Heart left ventricle (tissue), 16 donors: ENCODE measurements at places on chromosomes 12 and 14. TPM values are rescaled to one million over a fixed set of nuclear protein-coding genes. Genes with fewer than 3 reads are reported as not detected.
A peak's percentile ranks its signal among the peaks of the same experiment; 100 is the strongest.

DNA sequence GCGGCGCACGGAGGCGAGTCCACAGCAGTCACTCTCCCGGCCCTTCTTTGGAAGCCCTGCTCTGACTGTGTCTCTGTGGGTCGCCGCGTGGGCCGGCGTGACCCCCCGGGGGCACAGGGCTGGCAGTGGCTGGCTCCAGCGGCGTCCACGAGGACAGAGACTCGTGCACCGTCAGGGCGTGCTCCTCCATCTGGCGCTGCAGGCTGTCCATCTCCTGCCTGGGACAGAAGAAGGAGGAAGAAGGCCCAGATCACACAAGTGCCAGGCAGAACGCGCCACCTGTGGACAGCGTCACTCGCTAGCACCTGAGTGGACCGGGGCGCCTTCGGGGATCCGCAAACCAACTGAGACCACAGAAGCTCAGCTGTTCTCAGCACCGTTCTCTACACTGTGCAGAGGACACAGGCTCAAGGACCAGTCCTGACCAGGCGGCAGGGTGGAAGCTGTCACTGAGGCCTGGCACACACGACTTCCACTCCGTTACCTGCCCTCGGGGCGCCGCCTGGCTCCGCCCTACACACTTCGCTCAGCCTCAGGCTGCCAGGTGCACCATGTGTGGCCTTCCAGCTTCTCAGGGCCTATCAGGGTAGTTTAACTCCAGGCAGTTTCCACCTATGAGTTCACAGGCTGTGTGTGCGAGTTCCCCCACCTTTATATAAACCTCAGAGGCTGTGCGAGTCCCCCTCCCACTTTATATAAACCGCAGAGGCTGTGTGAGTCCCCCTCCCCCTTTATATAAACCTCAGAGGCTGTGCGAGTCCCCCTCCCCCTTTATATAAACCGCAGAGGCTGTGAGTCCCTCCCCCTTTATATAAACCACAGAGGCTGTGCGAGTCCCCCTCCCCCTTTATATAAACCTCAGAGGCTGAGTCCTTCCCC is 11.7 kb upstream of the ANKLE2 start:
- H3K27ac ChIP-seq: no peak overlapping the region
- no peak for DNase-seq
- peaks cover 40% of the 10 kb centered on the region for H3K36me3 ChIP-seq
- no peak overlapping the region for H3K4me3 ChIP-seq

DNA sequence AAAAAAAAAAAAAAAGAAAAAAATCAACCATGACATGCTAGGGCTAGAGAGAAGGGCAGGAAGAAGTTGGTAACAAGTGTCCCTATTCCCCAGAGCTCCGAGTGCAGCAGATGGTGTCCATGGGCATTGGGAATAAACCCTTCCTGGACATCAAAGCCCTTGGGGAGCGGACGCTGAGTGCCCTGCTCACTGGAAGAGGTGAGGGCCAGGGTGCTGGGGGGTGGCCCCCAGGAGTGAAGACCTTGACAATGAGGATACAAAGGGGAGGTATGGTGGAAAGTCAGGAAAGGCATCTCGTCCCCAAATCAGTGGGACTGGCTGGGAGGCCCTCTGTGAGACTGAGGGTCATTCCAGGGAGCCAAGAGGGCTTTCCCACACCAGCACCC is 11.6 kb downstream of the ZNF219 start:
- no peak overlapping the region for H3K27ac ChIP-seq
- H3K36me3 ChIP-seq: peaks cover 97% of the 10 kb centered on the region
- no peaks in the 10 kb centered on the region for H3K27me3 ChIP-seq
- no peaks in the 10 kb centered on the region for H3K4me1 ChIP-seq
- DNase-seq: no peak

DNA sequence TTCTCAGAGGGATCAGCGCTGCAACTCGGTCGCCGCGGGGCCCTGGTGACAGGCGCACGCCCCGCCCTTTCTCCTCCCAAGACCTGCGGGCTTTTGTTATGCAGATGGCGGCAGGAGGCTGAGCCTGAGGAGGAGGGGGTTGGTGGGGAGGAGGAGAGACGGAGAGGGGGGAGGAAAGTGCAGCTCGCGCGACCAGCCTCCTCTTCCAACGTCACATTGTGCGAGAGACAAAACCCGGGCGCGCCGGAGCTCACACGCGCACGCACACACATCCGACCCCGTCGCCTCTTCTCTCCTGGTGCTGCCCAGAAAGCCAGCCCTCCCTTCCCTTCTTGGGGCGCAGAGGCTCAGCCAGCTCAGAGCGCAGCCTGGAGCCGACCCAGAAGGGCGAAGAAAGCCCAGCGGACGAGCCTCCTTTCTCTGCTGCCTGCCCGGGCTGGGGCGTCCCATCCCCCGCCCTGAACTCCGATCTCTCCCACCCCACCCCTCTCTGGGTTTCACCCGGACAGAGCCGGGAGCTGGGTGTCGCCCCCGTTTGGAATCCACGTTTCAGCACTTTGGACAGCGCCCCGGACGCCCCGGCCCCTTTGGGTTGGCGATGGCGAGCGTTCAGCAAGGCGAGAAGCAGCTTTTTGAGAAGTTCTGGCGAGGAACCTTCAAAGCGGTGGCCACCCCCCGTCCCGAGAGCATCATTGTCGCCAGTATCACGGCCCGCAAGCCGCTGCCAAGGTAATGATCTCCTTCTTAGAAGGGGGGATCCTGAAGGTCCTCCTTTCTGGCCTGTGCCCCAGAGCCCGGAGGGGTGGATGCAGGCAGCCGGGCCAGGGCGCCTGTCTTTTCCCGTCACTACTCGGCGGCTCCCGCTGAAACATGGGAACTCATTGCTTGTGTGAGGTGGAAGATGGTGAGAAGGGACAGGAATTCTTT is at the start of gene SRRM4:
TSS of gene SRRM4 (plus strand) at position 257 of the 927 bp plus-strand sequence. CDS start at position 599, 342 bp downstream.
- peak; percentile 6 for DNase-seq
- H3K4me1 ChIP-seq: no peaks in the 10 kb centered on the region
- H3K27me3 ChIP-seq: peaks cover 78% of the 10 kb centered on the region
- H3K4me3 ChIP-seq: peak within 1 kb of the TSS; percentile 19
- no peaks in the 10 kb centered on the region for H3K36me3 ChIP-seq

DNA sequence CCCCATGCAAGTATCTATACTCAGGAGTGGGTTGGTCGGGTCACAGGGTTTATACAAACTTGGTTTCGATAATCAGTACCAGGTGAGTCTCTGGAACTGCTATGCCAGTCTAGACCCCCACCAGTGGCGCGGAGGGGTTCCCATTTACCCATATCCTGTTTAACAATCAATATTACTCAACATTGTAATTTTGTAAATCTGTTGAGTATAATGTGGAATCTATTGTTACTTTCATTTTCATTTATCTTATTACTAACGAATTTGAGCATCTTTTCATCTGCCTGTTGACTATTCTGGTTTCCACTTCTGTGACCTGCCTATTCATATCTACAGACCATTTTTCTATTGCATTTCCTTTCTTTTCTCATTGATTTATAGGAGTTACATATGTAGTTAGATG is 275.2 kb upstream of the CRY1 start:
- H3K36me3 ChIP-seq: no peaks in the 10 kb centered on the region
- no peak overlapping the region for H3K4me3 ChIP-seq
- no peak overlapping the region for H3K27ac ChIP-seq
- DNase-seq: no peak
- H3K27me3 ChIP-seq: no peaks in the 10 kb centered on the region
- no peaks in the 10 kb centered on the region for H3K4me1 ChIP-seq

DNA sequence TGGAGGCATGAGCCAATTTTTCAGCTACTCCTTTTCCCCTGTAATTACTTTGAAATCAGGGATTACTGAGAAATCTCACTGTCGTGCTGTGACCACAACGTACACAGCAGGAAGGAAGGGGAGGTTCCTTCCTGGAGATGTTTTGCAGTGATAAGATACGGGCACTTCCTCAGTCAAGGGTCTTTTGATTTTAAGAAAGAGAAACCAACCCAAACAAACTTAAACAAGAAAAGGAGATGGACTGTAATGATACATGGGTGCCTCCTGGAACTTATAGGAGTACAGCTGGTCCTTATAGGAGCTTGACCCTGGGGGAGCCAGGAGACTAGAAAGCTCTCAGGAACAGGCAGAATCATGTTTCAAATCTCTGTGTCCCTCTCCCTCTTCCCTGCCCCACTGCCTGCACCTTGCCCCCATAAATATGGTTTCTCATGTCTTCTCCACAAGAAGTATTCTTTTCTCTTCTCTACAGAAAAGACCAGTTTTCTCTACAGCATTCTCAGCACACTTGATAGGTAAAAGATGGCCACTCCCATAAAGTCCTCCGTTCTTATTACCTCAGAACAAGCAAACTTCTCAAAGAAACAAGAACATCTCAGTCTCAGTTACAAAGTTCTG is 281.1 kb upstream of the AMIGO2 start:
- H3K4me1 ChIP-seq: no peaks in the 10 kb centered on the region
- H3K27ac ChIP-seq: peak overlapping the region; percentile 54
- no peaks in the 10 kb centered on the region for H3K36me3 ChIP-seq

DNA sequence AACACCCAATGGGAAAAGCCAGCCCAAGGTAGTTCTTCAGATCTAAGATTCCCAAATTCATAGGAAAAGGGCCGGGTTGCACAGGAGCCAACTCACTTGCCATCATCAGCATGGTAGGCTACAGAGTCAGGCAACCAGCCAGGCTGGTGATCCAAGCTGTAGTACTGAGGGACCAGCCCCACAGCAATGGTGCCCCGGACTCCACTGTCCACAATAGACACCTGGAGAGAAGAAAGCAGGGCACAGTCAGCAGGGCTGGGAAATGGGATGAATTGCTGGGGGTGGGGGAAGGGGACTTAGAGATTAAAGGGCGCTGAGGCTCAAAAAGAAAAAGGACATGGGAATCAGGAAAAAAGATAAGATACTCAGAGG is 4.2 kb downstream of the SPRYD3 start:
- no peak overlapping the region for H3K27ac ChIP-seq
- DNase-seq: no peak
- peaks cover 36% of the 10 kb centered on the region for H3K4me1 ChIP-seq
- no peak overlapping the region for H3K4me3 ChIP-seq
- peaks cover 48% of the 10 kb centered on the region for H3K36me3 ChIP-seq

DNA sequence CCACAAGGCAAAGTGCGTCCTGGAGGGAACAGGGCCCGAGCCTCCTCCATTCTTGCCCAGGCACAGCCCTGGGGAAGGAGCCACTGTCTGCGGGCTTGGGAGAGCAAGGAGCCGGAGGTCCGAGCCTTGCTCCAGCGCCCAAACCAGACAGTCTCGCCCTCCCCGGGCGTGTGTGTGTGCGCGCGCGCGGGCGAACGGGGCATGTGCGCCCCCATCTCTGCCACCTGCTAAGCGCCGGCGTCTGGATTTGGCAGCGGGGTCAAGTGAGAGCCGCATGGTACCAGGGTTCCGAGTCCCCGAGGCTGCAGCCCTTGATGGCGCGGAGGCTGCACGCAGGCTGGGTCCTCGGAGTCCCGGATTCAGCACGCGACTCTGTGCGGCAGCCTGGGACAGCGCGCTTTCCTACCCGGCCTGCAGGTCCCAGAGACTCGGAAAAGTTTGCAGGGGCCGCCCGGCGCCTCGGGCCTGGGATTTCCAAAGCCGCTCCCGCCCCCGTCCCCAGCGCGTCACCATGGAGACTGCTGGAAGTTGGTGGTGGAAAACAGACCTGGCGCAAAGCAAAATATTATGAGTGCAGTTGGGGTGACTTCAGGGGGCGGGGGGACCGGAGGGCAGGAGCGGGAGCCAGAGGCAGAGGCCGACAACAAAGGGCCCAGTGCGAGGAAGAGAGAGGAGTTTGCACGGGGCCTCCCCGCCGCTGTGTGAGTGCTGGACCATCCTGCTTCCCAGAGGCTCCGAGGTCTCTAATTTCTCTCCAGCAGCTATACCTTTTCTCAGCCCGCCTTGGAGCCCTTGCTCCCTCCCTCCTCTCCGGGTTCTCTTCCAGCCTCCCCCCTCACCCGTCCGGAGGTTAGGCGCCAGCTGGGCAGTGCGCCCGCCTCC is 4.2 kb downstream of the RFX4 start:
- no peak for DNase-seq
- peaks cover 52% of the 10 kb centered on the region for H3K27me3 ChIP-seq
- H3K27ac ChIP-seq: no peak overlapping the region
- peaks cover 50% of the 10 kb centered on the region for H3K4me1 ChIP-seq
- peak overlapping the region; percentile 4 for H3K4me3 ChIP-seq

- no peak for DNase-seq
- no peak overlapping the region for H3K4me3 ChIP-seq
- no peaks in the 10 kb centered on the region for H3K4me1 ChIP-seq
- no peak overlapping the region for H3K27ac ChIP-seq
- H3K36me3 ChIP-seq: no peaks in the 10 kb centered on the region
Observed at GRCh38 chr12:108613548-108613947, 15.7 kb upstream of the TMEM119 start.

DNA sequence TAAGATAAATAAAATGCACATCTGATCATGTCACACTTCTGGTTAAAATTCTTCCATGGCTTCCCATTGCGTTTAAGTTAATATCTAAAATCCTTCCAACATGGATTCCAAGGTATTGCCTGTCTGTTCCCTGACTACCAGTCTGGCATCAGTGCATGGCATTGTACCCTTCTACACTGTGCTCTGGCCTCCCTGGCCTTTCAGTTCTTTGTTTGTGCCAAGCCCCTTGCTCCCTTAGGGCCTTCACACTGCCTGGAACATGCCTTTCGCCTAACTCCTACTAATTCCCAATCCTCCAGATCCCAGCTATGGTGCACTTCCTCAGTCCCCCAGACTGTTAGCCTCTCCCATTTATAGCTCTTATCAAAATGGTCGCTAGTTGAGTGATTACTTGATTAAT is 6.3 kb downstream of the CIPC start:
- H3K36me3 ChIP-seq: peaks cover 37% of the 10 kb centered on the region

DNA sequence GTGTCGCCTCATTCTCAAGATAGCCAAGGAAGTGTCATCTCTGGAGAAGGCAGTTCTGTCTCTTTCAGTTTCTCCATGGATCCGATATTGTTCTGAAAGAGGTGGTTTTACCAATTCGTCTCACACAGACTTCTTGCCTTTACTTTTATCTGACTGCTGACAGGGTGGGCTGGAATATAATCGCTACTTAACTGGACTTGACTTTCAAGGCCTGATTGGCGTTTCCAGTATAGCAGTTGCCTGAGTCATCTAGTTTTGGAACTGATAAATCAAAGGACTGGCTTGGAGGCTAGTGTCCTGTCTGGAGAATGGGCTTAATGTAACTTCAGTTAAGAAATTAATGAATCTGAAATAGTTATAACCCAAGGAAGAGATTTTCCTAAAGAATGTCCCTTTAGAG is 21.6 kb downstream of the PRKCH start:
- no peak overlapping the region for H3K27ac ChIP-seq
- peaks cover 42% of the 10 kb centered on the region for H3K4me1 ChIP-seq
- H3K36me3 ChIP-seq: no peaks in the 10 kb centered on the region
- no peak overlapping the region for H3K4me3 ChIP-seq
- no peaks in the 10 kb centered on the region for H3K27me3 ChIP-seq
- no peak for DNase-seq

- no peaks in the 10 kb centered on the region for H3K36me3 ChIP-seq
- no peak overlapping the region for H3K4me3 ChIP-seq
- no peak for DNase-seq
Observed at GRCh38 chr12:31206038-31206670, 119.8 kb downstream of the SINHCAF start.

The MSRB3 gene
- 140 TPM for total RNA-seq

The ANO4 gene
- total RNA-seq: 0.12 TPM
